T-helper 1 cell treated with Interleukin-12 subunit alpha and Interleukin-12 subunit beta and Interleukin-4 antibody, amounts not matched to agents 30 ng/mL and 1 ng/mL, for 36 hours (primary cell): ENCODE measurements at places on chromosomes 1 and 21. TPM values are rescaled to one million over a fixed set of nuclear protein-coding genes. Genes with fewer than 3 reads are reported as not detected.

Gene HORMAD1
- total RNA-seq, result 0.51 TPM in 1 of 2 replicates, not detected in the other

Gene CD1E
- not detected in 2 replicates for total RNA-seq

Gene ELOVL1
- total RNA-seq, result 72.8 and 78.9 TPM in 2 replicates

Gene NCF2
- 25.8 and 28.1 TPM in 2 replicates for total RNA-seq

Gene NPHS2
- not detected in 2 replicates for total RNA-seq

Gene ANKRD35
- total RNA-seq, result 0.83 and 0.88 TPM in 2 replicates

Gene MFN2
- 63.3 and 63.4 TPM in 2 replicates for total RNA-seq

Gene ALG14
- total RNA-seq, result 2.4 and 4.4 TPM in 2 replicates

Gene UBE4B
- 36.5 and 39.0 TPM in 2 replicates for total RNA-seq

Gene RAP1GAP
- total RNA-seq, result 0.10 and 0.54 TPM in 2 replicates

Gene ZBTB18
- total RNA-seq, result 10.2 and 12.0 TPM in 2 replicates
